ENCODE measurements at places on chromosomes 2 and 18.

DNA sequence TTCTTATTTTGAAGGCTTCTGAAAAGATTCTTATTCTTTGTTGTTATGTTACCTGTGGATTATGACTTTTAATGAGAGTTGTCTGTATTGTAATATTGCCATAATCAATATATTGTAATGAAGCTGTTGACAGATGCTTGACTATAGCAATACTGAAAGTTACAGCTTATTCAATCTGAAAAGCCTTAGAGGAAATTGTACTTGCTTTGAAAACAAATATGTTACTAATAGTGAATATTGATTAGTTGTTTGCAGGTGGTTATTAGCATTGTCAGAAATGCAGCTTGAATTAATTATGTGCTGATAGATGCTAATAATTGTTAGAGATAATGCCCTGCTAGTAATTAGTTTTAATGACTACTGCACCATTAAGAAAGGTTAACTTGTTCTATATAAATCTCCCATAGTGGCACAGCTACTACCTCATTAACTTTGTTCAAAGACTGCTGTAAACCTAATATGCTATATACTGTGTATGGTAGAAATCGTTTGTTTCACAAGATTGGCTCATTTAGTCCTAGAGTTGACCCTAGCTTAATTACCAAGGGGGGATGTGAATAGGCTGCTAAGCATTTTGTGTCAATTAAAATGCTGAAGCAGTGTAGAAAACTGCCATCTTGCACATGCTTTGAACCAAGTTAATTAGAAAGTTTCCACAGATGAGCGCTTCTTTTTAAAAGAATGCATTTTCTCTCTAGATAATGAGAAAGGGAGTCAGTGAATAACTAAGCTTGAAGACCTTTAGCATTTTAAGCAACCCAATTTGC, 30.5 kb downstream of the SLC39A10 start:
- no peak for DNase-seq

DNA sequence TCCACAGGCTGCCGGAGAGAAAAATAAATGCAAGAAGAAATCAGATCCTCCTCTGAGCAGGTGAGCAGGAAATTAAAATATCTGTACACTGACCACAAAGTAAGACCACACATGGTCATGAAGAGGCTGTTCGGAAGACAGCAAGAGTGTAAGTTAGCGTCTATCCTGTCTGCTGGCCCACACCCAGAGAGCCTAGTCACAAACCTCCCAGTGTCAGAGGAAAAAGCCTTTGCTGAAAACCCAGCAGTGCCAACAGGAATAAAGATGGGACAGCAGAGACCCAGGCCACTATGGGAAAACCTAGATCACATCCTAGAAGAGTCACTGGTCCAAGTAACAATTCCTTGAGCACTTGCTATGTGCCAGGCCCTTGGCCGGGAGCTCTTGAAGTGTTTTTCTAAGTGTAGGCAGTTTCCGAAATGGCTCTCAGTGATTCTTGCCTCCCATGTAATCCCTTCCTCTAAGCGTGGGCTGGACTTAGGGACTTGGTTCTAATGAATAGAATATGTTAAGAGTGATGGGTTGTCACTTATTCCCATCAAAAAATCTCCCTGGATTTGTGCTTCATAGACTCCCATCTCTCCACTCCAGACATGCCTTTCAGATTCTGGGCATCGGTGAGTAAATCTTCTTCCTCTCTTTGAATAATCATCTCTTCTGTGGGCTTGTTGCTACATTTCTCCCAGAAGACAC, 110.9 kb upstream of the PKDCC start:
- no peak for DNase-seq

DNA sequence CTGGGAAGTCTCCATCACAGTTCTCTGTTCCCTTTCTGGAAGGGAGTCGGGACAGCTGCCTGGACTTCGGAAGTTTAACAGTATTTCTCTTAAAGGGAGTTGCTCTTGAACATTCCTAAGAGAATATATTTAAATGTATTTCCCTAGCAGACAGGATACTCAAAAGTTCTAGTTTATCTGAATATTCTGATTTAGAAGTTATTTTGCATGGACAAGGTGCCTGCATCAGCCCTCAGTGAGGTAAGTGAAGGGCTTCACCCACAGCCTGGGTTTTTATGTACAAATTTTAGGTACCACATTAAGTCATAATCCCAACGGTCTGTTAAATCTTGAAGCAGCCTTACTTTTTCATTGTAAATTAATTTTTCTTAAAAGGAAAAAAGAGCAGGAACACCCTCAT, 65.1 kb upstream of the REV1 start:
- no peak for DNase-seq

DNA sequence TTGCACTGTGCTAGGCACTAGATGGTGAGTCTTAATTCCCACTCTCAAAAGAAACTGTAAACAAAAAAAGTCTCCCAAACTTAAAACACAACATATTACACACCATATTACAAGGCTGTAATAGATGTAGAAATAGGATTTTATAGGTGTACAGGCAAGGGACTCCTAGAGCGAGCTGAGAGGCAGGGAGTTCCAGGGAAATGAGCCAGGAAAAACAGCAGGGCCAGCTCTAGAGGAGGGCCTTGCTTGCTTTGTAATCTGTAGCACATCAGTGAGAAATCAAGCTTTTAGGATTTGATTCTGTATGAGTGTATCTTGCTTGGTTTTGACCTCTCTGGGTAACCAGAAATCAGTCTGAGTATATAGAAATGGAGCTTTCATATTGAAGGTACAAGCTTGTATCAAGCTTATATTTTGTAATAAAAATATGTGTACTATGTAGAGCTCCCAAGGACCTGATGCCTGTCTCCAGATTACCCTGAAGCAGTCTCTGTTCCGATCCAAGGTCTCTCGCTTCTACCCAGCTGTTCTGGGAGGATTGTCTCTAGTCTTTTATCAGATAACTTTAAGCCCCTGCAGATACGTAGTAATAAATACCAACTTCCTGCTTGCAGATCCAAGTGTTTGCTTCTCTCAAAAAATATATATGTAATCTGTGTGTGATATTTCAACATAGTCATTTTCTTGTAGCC, 73.0 kb downstream of the MYO1B start:
- no peak for DNase-seq

DNA sequence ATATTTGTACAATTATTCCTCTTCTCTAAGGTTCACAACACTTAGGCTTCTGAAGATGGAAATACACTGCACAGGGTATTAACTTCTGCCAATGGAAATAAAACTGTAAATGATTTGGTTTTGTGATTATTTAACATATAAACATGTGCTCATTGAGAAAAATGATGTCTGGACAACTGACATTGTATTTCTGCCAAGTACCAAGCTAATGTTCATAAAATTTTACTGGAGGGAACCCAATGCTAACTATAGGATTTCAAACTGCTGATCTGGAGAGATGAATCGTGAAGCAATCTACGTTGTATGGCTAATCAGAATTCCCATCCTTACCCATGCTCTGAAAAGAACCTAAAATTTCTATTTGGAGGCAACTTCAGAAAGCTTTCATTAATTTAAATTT, 279.7 kb downstream of the NRXN1 start:
- DNase-seq: no peak

GRCh38 chr2:130393318-130393910, 37.6 kb downstream of the PTPN18 start:
- no peak for DNase-seq

DNA sequence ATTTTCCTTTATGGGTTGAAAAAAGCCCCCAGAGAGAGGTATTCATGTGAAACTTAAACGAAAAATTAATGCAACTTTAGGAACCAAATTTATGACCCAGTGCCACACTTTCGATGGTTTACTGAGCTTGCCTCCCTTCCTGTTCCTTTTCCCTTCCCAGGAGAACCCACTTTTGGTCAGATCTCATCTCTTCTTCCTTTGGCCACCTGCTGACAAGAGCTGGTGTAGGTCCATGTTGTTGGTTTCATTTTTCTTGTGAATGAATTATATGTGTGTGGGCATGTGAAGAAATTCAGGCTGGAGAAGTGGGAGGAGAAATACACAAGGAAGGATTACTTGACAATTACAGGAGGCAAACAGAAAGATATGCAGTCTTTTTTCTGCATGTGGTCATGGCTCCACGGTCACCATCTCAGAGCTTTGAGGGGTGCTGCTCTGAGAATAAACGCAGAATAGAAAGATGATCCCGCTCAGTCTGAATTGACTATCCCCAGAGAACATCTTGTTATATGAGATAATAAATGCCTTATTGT, 111.3 kb upstream of the TCF4 start:
- no peak for DNase-seq

DNA sequence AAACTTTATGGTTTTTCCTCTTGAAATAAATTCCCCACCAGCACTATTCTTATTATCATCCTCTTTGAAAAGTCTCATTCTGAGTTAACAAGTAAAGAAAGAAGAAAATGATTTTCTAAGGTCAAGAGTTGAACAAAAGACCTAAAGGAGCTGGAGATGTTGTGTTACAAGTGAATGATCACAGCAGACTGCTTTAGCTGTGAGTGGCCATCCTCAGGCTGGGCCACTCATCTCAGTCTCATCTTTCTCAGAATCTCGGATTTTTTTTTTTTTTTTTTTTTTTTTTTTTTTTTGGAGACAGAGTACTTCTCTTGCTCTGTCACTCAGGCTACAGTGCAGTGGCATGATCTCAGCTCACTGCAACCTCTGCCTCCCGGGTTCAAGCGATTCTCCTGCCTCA, 133.3 kb downstream of the CDH2 start:
- DNase-seq: no peak

- DNase-seq: no peak
Measured at GRCh38 chr2:100571668-100572067, 8.9 kb downstream of the PDCL3 start.

- no peak for DNase-seq
Measured at GRCh38 chr2:10550206-10551001, 102.3 kb upstream of the ODC1 start.

DNA sequence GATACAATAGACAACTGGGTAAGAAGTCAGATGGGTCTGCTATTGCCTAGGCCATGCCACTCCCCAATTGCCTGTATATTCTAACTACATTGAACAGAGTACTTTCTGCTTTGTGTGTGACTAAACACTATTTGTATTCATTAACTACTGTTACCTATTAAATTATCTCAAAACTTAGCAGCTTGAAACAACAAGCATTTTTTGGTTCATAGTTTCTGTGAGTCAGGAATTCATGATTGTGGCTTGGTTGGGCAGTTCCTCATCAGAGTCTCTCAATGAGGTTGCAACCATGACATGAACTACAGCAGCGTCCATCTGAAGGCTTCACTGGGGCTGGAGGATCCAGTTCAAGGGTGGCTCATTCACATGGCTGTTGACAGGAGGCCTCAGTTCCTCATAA, 205.7 kb downstream of the EN1 start:
- no peak for DNase-seq

Data from activated CD8-positive, alpha-beta memory T cell treated with anti-CD3 and anti-CD28 coated beads, Interleukin-2, amount 50 U/mL, for 4 hours (primary cell).